ENCODE measurements at places on chromosomes 13 and 19.

DNA sequence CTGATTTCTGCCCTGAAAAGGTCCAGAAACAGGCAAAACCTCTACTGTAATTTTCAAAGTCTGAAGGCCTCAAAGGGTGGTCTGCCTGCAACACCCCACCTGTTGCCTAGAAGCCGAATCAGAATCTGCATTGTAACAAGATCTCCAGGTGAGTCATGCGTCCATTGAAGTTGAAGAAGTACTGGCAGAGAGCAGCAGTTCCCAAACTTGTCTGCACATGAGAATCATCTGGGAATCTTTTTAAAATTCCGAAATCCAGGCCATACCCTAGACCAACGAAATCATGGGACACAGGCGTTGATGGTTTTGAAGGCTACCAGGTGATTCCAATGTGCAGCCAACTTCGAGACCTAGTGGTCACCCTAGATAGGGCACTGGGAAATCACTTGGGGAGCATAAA, 16.0 kb upstream of the CLN5 start:
- DNase-seq: no peak

- peak; percentile 25 for DNase-seq
Measured at GRCh38 chr13:31096654-31097302, 64.9 kb downstream of the HSPH1 start.

DNA sequence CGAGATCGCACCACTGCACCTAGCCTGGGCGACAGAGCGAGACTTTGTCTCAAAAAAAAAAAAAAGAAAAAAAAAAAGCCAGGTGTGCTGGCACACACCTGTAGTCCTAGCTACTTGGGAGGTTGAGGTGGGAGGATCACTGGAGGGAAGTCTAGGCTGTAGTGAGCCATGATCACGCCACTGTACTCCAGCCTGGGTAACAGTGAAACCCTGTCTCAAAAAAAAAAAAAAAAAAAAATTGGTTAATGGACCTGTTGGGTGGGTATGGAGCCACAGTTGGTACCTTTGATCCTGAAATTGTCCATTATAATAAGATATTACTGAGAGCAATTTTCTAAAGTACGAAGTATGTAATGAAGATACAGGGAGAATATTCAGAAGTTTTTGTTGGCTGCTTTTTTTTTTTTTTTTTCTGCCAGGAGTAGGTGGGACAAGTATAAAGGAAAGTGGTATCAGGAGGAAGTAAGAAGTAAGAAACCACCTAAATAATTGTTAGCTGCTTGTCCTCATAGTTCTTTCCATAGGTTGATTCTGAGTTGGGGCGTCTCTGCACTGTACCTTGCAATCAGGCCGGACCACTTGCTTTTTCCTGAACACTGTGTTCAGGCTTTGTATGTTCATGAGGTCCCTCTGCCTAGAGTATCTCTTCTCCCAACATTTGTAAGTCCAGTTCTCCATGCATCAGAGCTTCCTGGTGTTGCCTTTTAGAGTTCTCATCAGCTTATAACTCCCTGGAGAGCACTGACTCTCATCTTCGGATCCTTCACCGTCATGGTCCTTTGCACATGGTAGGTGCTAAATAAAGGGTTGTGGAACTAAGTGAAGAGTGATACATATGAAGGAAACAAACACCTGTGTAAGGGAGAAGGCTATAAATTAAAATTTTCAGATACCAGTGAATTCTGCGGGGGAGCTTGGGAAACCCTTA, 31.7 kb downstream of the ARHGAP35 start:
- DNase-seq: no peak

DNA sequence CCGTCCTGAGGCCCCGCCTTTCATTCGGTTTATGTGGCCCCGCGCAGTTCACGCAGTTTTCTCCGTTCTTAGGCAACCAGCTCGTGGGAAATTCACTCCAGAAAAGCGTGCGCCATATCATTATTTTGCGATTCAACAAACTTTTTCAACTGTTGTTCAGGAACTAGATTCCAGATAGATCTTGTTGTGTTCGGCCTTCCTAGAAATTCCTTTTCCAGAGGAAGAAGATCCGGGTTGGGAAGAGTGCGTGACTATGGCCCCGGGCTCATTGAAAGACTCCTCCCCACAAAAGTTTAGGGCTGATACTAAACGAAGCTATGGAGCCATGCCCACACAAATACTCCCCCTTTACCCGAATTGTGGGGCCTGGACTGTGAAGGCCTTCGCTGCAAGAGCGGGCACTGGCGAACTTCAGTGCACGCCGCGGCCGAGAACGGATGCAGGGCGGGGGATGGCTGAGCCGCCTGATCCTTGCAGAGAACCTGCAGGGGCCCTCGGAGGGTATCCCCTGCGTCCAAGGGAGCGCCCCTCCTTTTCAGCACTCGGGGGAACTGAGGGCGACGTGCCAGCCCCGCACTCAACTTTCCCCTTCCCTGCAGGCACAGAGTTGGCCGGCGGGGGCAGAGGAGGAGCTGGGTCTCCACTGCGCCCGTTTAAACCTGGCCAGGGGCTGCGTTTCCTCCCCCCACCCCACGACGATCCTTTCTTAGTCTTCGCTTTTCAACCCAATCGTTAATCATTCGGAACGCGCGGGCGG, 904 bp upstream of the SOX1 start:
- DNase-seq: no peak

DNA sequence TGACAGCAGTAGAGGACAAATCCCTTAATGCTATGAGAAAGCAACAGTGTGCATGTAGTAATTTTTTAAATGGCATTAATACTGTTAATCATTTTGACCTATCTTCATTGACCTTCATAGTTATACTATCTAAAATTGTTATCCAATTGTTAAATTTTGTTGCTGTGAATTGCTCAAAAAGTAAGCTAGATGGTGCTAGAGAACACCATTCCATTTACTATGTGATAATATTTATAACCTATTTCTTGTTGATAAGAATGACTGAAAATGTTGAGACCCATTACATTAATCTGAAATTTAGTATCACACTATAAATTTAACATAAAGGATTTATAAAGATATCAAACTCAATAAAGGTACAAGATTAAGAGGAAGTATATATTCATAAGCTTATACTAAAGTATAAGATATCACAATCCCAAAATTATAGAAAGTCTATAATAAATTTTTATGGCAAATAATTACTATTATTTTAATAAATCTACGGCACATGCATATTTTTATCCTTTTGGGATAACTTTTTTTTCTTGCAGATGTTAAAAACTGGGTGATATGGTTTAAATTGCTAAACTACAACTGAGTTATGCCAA, 1573.3 kb downstream of the PCDH9 start:
- no peak for DNase-seq

- DNase-seq: no peak
Measured at GRCh38 chr19:10836479-10837330, 693 bp upstream of the TMED1 start.

DNA sequence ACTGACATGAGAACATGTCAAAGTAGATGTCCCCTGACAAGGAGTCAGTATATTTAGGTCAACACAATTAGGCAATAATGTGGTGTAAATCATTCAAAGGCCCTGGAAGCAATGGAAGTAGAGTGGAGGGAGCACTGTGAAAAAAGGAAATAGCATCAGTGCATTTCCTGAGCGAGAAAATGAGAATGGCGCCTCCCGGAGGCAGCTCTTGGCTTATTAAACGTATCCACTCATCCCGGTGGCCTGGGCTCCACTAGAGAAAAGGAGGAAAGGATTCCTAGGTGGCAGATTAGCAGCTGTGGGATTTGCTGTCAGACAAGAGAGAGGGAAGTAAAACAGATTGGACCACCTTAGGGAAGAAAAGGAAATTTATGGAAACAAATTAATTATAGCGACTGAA, 173.7 kb upstream of the TMTC4 start:
- DNase-seq: no peak

DNA sequence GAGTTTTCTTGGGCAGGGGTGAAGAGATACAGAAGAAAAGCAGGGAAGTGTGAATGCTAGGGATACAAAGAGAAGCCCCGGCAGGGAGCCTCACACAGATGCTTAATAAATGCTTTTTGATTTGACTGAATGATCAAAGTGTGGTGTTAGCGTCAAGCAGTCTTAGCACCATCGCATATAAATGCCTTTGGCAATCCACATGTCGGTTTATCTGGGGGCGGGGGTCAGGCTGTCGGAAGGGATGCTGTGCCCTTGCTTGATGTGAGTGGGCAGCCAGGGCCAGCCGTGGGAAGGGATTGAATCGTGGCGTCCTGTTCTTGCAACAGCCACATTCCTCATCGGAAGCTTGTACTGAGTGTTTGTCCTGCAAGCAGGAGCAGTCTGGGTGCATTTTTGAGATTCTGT, 173.1 kb downstream of the LACC1 start:
- no peak for DNase-seq

GRCh38 chr19:21084343-21084742, 2.3 kb downstream of the ZNF714 start:
- DNase-seq: no peak

DNA sequence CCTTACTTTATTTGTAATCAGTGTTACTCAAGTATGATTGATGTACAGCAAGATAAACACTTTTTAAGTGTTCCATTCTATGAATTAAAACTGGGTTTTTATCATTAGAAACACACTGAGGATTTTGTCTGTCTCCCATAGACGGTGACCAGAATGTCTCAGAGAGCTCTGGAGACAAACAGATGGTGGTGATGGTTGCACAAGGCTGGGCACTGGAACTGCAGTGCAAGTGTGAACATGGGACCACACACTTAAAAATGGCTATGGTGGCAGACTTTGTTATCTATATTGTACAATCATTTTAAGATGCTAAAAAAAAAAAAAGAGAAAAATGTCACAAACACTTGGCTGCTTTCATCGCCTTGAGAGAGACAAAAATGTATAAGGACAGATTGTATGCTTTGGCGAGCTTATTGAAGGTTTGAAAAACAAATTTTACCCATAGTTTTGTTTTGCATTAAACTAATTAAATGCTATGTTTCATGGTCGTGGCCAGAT, 273.0 kb downstream of the SHISA2 start:
- no peak for DNase-seq

GRCh38 chr19:17581211-17581874, 25.9 kb downstream of the COLGALT1 start:
- no peak for DNase-seq

DNA sequence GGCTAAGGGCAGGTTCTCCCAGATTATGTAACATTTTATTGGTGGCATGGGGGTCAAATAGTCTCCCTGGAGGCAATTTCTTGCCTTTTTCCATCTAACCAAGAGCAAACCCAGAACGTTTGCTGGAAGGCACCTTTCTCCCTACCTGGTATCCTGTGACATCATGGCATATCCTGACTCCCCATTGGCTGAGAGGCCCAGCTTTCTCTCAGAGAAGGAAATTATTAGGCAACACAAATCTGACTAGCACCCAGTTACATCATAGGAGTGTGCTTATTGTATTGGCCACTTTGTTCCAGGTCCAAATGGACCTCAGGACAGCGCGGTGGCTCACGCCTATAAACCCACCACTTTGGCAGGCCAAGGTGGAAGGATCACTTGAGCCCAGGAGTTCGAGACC, 13.0 kb downstream of the NTN5 start:
- DNase-seq: no peak

GRCh38 chr13:23180711-23181110, at the start of gene SGCG:
SGCG (plus strand) TSS chr13:23180979; CDS start chr13:23203695, 22,716 bp downstream.
- no peak for DNase-seq

DNA sequence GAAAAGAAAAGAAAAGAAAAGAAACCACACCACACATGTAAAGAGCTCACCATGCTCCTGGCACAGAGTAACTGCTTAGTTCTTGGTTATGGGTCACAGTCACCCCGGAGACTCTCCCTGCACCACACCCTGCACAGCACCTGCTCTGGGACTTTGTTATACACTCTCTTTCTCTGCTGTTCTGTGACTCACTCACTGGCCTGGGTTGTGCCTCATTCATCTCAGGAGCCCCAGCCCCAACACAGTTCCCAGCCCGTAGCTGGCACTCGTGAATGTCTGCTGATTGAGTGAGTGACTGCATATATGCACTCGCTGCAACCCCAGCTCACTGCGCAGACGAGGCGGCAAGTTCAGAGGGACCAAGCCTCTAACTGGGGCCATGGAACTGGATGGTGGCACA, 22.9 kb upstream of the ZNF507 start:
- DNase-seq: no peak

DNA sequence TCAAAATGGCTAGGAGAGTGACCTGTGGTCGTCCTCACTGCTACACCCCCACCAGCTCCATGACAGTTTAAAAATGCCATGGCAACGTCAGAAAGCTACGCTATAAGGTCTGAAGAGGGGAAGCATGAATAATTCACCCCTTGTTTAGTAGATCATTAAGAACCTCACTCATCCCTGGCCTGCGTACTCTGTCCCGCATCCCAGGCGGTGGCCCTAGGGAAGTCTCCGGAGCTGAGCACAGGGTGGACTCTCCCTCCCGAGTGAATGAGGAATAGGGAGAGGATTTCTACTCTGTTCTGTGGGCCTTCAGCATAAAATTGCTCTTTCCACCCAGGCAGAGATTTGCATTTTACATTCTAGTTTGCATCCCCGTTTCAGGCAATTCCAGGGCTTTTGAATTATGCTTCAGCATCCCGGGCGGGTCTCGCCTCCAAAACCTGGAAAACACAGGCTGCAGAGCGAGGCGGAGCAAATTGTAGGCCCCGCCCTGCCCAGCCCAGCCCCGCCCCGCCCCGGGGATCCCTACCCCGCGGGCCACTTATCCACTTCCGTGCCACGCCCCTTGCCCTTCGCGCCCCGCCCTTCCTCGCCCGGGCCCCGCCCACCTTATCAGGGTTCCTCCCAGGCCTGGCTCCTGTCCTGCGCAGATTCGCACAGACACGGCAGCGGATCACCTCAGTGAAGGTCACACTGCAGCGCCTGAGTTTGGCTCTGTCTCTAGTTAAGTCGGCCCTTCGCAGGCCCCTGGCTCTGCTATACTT, 7.5 kb upstream of the ZNF525 start:
- DNase-seq: no peak

DNA sequence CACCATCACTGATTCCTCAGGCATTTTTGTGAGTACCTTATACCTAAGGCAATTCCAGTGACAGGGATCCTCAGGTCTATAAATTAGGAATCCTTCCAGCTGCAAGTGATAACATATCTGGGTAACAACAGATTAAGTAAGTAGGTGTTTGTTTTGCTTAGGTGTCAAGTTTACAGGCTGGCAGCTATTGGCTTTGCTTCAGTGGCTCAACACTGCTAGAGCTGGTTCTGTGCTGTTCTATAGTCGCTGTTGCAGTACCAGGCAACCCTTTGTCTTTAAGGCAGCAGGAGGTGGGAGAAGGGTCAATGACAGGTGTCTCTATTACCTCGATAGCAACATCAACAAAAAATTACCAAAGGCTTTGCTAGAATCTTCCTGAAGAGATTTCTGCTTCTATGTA, 27.0 kb downstream of the SLC10A2 start:
- no peak for DNase-seq

DNA sequence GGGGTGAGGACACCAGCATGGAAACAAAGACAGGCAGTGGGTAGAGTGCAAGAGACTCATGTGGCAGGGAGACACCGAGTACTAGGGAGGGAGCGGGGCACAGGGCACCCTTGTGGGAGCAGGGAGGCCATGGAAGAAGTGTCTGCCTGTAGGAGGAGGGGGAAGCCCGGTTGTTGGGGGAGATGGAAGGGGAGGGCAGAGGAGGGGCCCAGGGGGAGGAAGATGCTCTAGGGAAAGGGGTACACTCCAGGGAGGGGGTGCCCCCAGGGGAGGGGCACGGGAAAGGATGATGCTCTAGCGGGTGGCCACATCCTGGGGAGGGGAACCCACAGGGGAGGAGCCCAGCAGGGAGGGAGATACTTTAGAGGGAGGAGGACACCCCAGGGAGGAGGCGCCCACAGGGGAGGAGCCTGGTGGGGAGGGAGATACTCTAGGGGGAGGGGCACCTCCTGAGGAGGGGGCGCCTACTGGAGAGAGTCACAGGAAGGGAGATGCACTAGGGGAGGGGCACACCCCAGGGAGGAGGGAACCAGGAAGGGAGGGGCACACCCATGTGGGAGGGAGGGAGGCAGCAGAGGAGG, 24.9 kb downstream of the CPAMD8 start:
- no peak for DNase-seq

Measured in vagina (tissue), 2 donors.